ENCODE measurements at places on chromosomes 5 and 9. TPM values are rescaled to one million over a fixed set of nuclear protein-coding genes. Genes with fewer than 3 reads are reported as not detected.

Gene NRARP
- total RNA-seq: 12.1 TPM

Gene GABRA1
- total RNA-seq: not detected

Gene FBN2
- total RNA-seq: 12.1 TPM

Gene PCDHGA6
- 8.1 TPM for total RNA-seq

Gene WNT8A
- total RNA-seq: not detected

Gene EIF4EBP3
- 16.9 TPM for total RNA-seq

Gene PCSK1
- total RNA-seq: 0.15 TPM

Gene INSYN2B
- not detected for total RNA-seq

Gene PCDHB3
- 0.94 TPM for total RNA-seq

Gene FGFR4
- total RNA-seq: 0.37 TPM

Gene SPATA31D4
- not detected for total RNA-seq

Gene ZFP37
- total RNA-seq: 1.2 TPM

Gene RGMB
- 13.4 TPM for total RNA-seq

Gene ANKS6
- total RNA-seq: 5.4 TPM

Gene CNTFR
- total RNA-seq: 0.76 TPM

Gene CDO1
- 6.3 TPM for total RNA-seq

Gene MRPL22
- 85.3 TPM for total RNA-seq

Gene LCN1
- not detected for total RNA-seq

Gene CCNI2
- 0.35 TPM for total RNA-seq

Gene NUDT12
- 9.8 TPM for total RNA-seq

Gene HTR4
- total RNA-seq: 0.60 TPM

Gene FGF1
- total RNA-seq: 31.4 TPM

Gene RHOBTB3
- 115 TPM for total RNA-seq

Gene SHOC1
- total RNA-seq: not detected

Gene SV2C
- not detected for total RNA-seq

Gene KIF12
- total RNA-seq: 0.45 TPM

Gene PPP3R2
- not detected for total RNA-seq

Gene MYMK
- total RNA-seq: not detected

Data from heart right ventricle (tissue), 16 donors.